GM12865 (cell line): ENCODE measurements at places on chromosomes 16 and 17.

GRCh38 chr17:45380046-45380765 lies 52.5 kb downstream of the ARHGAP27 start:
- DNase-seq: no peak

- peak; percentile 58 for DNase-seq
Observed at GRCh38 chr16:397135-397661, at the start of gene NME4. NME4 (plus strand) TSS chr16:397199; CDS start chr16:397223, 24 bp downstream.

DNA sequence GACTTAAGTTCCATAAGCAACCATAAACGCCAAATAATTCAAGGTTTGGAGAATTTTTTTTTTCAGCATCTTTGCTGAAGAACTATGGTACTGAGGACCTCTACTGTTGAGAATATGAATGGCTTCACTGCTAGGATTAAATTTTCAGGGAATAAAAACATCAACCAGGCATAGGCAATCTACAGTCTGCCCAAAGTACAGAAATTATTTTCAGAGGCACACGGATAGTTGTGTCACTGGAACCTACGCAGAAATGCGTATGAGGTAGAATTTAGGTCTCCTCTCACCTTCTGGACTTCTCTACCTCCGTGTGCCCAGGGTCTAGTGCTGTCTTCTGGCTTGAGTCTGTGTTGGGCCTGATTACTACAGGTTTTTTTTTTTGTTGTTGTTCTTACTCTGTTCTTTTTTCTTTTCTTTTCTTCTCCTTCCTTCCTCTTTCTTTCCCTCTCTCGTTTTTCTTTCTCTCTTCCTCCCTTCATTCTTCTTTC lies 39.7 kb downstream of the NACA2 start:
- DNase-seq: peak; percentile 5

DNA sequence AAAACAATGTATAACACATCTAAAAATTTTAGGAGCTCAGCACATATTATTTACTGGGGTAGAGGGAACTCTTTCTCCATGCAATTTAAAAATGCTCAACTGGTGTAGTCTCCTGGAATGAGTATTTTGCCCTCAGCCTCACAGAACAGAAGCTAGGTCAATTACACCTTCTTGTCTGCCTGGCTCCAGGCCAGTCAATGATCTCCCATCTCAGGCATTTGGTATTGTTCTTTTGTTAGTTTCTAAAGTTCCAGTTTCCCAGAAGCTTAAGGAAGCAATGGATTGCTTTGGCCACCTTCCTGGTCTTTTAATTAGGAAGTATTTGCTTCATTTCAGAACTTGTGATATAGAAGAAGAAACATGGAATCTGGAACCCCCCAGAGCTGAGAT lies 360.3 kb upstream of the ASIC2 start:
- no peak for DNase-seq
